ENCODE measurements at places on chromosomes 1 and 21. TPM values are rescaled to one million over a fixed set of nuclear protein-coding genes. Genes with fewer than 3 reads are reported as not detected.

Gene CYP4Z1
- total RNA-seq: not detected

Gene LCE6A
- total RNA-seq: not detected

Gene AMY1C
- not detected for total RNA-seq

Gene PRR9
- not detected for total RNA-seq

Gene DDOST
- 334 TPM for total RNA-seq

Gene NTRK1
- total RNA-seq: 0.15 TPM

Gene LCE1B
- not detected for total RNA-seq

Gene GART
- 142 TPM for total RNA-seq

Gene NDUFV3
- 61.6 TPM for total RNA-seq

DNA sequence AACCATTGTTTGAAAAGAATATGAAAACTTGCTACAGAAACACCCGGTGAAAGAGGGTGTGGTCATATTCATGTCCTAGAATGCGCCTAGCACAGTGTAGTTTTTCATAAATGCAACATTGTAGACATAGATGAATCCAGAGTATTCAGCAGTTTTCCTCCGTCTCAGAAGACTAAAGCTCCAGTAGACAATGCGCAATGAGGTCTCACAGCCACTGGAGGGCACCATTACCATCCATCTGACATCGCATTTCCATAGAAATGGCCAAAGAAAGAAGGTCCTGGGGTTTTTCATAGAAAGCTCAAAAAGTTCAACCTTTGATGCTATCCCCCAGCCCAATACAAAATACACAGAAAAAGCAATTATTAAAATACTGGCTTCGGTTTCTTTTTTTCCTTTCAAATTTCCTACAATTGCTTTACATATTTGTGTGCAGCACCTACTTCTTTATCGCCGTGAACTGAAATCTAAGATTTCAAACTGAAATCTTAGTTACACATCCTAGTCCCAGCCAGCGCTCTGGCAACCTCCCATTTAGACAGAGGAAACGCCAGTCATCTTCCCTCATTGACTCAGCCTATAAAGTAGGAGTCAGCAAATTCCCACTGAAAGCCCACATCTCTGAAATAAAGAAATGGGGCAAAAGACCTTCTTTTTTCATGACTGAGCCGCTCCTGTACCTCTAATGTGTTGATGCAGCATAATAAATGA is 3.9 kb upstream of the CD58 start:
- DNase-seq: peak; percentile 88

- DNase-seq: peak; percentile 75
These were observed 1.4 kb downstream of the NUDC start for GRCh38 chr1:26922901-26923300.

DNA sequence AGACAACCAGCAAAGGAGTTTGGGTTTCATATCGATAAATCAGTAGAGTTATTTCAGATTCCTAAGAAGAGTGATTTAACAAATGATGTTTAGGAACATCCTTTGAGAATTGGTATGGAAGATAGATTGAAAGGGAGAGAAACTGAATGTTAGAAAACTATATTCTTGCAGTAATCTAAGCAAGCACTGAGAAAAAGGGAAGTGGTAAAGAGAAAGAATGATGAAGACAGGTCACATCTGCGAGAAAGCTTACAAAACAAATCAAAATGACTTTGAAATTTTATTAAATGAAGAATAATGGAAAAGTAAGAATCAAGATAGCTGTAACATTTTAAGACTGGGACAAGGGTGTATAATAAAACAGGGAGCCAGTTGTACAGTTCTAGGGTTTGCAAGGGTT is 177.0 kb downstream of the HS2ST1 start:
- DNase-seq: no peak

- DNase-seq: peak; percentile 38
These were observed 641 bp upstream of the ZBTB21 start for GRCh38 chr21:42010507-42011495.

GRCh38 chr1:243345205-243345604 is 89.4 kb downstream of the SDCCAG8 start:
- peak; percentile 41 for DNase-seq

DNA sequence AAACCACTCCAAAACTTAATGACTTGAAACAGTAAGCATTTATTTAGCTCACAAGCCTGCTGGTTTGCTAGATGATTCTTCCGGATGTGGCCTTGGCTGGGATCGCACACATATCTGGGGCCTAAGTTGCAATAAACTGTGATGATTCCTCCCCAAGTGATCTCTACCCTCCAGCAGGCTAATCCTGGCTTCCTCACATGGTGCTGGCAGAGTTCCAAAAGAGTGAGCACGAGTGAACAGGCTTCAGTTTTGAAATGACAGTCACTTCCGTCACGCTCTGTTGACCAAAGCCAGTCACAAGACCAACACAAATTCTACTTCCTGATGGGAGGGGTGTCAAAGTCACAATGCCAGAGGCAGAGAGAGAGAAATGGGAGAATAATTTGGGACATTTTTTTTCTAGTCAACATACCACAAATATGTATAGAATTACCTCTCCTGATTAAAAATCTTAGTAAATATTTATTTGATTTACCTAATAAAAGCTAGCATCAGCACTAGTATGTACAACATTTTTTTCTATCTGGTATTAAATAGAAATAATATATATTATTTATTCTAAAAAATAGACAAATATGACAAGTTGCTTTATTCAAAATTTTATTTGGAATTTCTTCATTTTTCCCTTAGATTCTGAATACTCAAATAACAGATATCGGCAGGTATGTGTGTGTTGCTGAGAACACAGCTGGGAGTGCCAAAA is 292.7 kb downstream of the TPR start:
- DNase-seq: peak; percentile 96

GRCh38 chr1:201827321-201828216 is 1.4 kb upstream of the IPO9 start:
- DNase-seq: no peak

- peak; percentile 22 for DNase-seq
These were observed 78.1 kb upstream of the COX20 start for GRCh38 chr1:244757091-244757939.

GRCh38 chr1:5765997-5766913 is 226.0 kb downstream of the NPHP4 start:
- no peak for DNase-seq

DNA sequence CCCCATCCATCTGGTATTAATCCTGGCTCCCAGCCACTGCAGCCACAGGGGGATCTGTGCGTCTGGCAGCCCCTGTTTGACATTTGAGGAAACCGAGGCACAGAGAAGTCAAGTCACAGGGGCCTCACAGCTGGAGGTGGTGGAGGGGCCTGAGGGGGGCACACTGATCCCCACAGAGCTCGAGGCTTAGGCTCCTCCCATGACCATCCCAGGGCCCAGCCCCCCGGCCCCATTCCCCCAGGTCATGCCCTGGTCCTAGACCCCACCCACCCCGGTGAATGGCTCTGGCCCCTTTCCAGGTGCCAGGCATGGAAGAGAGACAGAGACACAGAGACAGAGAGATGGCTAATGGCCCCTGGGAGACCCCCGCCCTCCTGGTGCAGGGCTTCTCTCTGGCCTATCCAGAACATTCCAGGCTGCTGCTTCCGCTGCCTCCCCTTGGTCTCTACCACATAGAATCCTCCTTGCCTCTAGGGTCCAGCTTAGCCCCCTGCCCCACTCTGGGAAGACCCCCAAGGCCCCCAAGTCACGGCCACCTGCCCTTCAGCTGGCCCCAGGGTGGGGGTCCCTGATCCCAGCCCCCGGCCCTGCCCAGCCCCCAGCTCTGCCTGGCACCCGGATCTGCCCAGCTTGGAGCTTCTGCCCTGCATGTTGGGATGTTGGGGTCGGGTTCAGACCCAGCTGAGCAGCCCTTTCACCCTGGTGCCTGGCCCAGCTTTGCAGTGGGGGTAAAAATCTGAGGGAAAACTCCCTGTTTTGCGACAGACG is 29.2 kb upstream of the LRRC3 start:
- DNase-seq: no peak

DNA sequence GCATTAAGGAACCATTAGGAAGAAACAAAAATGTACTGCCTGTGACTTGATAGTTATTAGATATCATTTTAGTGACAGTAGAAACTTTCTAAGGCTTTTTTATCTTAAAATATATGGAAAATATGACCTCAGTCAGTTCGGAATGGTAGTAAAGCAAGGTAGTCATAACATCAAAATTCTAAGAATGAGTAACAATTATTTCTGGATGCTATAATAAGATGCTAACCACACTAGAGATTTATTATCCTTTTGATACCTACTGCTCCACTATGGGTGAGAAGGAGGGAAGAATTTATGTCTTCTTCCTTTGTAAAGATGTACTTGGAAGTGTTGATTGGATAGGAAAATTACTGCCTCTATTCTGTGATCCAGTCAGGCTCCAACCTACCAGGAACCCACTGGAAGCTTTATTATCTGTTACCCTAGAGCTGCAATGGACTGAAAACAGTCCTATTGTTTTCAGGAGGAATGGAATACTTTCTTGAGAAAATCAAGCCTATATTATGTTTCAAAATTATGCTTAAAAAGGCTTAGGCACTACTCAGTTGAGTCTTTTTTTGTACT is 8.8 kb downstream of the FMN2 start:
- peak; percentile 64 for DNase-seq

- DNase-seq: no peak
These were observed 86.5 kb upstream of the CTTNBP2NL start for GRCh38 chr1:112309499-112309898.

DNA sequence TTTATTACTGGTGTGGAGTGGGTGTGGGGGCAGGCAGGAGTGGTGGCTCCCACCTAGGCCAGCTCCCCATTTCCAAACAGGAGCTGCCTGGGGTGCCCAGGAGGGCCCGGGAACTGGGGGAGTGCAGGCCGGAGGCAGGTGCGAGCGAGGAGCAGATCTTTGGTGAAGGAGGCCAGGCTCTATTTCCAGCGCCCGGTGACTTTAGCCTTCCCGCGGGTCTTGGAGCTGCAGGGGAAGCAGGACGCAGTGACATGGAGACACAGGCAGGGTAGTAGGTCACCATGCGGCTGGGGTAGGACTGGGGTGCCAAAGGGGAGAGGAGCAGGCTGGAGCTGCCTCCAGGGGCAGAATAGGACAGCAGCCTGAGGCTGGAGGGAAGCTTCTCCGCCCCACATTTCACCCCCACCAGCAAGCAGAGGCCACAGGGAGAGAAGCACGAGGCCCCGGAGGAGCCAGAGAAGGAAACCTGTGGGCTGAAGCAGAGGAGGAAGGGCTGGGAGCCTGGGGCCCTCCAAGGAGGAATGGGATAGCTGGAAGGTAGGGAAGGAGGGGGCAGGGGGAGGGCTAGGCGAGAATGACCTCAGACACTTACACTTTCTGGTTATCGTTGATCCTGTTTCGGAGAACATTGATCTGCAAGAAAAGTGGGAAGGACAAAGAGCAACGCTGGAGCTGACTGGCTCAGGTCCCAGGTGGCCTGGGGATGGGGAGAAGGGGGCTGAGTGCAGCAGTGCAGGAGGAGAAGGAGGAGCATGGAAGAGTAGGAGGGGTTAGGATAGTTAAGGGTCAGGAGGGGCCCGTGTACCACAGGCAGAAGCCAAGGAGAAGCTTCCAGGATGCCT is 18.2 kb downstream of the TNNT2 start:
- DNase-seq: no peak

DNA sequence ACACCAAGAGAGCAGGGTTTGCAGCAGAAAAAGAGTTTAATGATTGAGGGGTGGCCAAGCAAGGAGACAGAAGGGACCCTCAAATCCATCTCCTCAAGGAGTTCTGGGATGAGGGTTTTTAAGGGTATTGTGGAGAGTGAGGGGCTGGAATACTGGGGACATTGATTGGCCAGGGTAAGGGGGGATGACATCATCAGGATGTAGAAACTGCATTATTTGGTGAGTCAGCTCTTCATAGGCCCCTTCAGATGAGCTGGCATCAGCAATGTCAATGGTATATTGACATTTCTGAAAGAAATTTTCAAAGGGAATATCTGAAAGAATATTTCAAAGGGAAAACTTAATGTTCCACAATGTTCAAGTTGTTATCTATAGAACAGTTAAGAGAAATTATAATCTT is 168.1 kb upstream of the SNX7 start:
- DNase-seq: peak; percentile 50

GRCh38 chr1:152447484-152447883 is 33.4 kb upstream of the CRNN start:
- DNase-seq: no peak

DNA sequence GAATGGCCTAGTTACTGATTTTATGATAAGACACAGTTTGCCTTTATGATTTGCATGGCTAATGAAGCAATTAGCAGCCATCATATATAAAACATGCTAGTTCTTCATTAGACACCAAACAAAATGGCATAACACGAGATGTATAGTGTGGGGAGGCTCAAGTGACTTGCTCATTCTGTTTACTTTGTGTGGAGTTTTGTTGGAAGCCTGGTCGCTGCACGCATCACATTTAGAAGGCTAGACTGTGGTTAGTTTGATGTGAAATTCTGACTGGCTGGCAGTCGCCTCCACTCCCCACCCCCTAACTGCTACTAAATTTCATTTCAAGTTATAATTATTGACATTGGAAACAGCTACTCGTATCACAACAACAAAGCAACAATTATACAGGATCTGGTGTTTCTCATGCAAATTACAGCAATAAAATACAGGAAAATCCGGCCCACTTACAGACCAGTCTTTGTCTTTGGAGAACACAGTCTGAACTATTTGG is 356.1 kb downstream of the LMO4 start:
- no peak for DNase-seq

GRCh38 chr1:119565131-119565772 is 58.2 kb downstream of the HSD3B1 start:
- DNase-seq: peak; percentile 72

- DNase-seq: no peak
These were observed 46.9 kb downstream of the SLX9 start for GRCh38 chr21:44986471-44987291.

GRCh38 chr1:92872719-92873118 is 40.9 kb downstream of the RPL5 start:
- DNase-seq: no peak

DNA sequence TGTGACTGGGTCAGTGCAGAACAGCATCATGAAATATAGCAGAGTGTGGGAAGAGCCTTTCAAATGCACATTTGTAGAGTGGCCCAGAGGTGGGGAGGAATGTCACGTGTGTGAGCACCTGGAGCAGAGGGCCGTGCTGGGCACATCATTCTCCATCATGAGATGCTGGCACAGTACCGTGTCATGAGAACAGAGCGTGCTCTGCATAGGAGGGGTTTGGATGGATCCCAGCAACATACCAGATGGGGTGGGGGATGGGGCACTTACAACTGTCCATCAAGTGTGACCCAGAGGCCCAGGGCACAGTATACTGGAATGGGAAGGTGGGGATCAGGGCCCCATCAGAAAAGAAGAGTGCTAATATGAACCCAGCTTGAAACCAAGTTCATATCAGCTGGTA is 182.0 kb downstream of the LMX1A start:
- DNase-seq: no peak

All from PC-3 (cell line).